Neural crest cell (in vitro differentiated cells): ENCODE measurements at places on chromosomes 1 and 21. TPM values are rescaled to one million over a fixed set of nuclear protein-coding genes. Genes with fewer than 3 reads are reported as not detected.

The LIPI gene
- not detected in 2 replicates for total RNA-seq

The LRRN2 gene
- total RNA-seq, result 4.5 and 5.0 TPM in 2 replicates

The ETNK2 gene
- 12.1 and 14.5 TPM in 2 replicates for total RNA-seq

The SDF4 gene
- 76.1 and 93.8 TPM in 2 replicates for total RNA-seq
